ENCODE measurements at places on chromosomes 3 and 15.

DNA sequence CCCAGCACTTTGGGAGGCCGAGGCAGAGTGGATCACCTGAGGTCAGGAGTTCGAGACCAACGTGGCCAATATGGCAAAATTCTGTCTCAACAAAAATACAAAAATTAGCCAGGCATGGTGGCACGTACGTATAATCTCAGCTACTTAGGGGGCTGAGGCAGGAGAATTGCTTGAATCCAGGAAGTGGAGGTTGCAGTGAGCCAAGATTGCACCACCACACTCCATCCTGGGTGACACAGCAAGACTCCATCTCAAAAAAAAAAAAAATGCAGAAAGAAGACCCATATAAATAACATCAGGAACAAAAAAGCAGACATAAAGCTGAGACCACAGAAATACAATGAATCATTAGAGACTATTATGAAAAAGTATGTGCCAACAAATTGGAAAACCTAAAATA, 235.2 kb upstream of the VEPH1 start:
- DNase-seq, result no peak

GRCh38 chr3:10294030-10294586, 1.4 kb upstream of the GHRL start:
- DNase-seq, result no peak

DNA sequence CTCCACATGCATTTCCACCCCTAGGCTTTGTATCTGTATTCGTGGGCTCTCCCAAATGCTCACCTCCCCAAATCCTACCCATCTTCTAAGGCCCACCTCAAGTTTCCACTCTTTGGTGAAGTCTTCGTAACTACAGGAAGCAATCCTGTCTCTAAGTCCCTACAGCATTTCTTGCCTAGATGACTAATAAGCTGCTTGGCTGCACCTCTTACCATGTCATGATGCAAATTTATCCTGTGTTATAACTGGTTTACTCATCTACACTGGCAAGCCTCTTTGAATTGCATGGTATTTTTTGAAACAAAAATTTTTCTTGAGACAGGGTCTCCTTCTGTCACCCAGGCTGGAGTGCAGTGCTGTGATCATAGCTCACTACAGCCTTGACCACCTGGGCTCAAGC, 73.3 kb downstream of the SETMAR start:
- no peak for DNase-seq

DNA sequence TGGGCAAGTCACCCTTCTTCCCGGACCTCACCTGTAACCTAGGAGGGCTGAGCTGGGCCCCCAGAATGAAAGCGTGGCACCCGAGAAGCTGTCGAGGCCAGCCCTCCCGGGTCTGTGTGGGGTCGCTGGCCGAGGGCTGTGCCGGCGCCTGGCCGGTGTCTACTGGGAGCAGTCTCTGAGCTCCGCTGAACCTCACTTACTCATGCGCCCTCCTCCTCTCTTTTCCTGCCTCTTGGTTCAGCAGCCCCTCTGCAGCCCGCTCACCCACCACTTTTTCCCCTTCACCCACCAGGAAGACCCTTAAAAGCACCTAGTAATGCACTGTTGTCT, 419 bp downstream of the HYKK start:
- no peak for DNase-seq

DNA sequence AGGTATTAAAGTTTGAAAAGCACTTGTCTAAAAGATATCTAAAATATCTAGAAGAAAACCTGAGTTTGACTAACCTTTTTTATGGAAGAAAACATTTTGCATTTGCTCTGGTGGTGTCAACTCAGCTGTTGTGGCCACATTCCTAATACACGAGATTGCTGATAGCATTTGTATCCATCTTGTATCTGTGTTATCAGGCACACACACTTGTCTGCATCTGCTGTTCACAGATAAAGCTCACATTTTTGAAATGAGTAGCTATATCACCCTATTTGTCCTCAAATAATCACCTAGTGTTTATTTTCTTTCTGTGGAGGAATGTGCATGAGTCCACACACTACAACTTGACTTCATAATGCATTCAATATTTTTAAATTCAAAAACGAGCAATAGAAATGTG, 632.3 kb upstream of the NR2F2 start:
- no peak for DNase-seq

- DNase-seq, result no peak
Observed at GRCh38 chr3:108208831-108209230, 13.4 kb downstream of the IFT57 start.

DNA sequence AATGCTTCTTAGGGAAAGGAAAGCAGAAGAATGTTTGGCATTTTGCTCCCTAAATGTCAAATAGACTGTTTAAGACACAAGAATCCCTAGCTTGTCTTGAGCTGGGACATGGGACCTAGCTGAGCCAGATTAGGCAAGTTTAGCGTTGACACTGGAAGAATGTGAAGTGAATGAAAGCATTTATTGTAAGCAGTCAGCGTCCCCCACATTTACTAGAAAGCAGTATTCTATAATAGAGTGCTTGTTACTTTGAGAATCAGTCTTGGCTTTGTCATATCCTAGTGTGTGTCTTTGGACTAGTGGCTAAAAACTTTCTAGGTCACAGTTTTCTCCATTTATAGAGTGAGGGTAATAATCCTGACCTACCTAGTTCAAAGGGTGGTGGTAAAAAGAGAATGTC, 161.6 kb downstream of the ADAMTSL3 start:
- DNase-seq, result peak; percentile 25

DNA sequence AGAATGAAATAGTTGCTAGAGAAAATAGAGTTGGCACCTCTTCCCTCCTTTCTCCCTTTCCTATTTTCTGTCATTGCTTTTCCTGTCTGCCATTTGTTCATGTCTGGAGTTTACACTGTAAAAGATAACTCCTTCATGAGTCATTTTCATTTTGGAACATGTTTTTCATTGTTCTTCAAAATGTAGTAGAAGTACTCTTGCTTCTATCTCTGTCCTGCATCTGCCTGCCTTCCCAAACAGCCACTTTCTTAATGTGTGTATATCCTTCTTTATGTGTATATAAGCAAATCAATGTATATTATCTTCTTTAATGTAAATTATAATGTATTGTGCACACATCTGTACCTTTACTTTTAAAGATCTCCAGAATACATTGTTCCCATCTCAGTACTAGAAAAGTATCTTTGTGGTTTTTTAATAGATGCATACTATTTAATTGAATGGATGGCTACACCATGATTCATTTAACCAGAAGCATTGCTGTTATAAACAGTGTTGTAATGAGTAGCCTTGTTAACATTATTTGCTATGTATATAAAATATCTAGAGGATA, 41.1 kb downstream of the TSC22D2 start:
- peak; percentile 43 for DNase-seq

GRCh38 chr3:108951820-108952501, 1.7 kb downstream of the GUCA1C start:
- DNase-seq, result no peak

- DNase-seq, result peak; percentile 8
Observed at GRCh38 chr3:80999481-80999880, 762.0 kb downstream of the GBE1 start.

DNA sequence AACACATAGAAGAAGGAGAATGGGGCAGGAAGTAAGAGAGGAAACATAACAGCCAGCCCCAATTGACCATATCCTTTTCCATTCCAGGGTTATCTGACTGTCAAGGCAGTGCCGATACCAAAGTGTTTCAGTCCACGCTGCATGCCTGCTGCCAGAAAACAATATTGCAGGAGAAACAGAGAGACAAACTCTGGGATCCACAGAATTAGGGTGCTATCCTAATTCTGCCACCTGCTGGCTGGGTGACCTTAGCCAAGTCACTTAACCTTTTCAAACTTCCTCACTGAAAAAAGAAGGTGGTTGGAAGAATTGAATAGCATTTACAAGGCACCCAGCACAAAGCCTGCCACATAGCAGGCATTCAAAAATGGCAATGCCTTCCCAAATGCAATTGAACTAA, 32.0 kb downstream of the GLB1 start:
- no peak for DNase-seq

- DNase-seq, result no peak
Observed at GRCh38 chr15:47661661-47662180, 55.6 kb upstream of the SEMA6D start.

DNA sequence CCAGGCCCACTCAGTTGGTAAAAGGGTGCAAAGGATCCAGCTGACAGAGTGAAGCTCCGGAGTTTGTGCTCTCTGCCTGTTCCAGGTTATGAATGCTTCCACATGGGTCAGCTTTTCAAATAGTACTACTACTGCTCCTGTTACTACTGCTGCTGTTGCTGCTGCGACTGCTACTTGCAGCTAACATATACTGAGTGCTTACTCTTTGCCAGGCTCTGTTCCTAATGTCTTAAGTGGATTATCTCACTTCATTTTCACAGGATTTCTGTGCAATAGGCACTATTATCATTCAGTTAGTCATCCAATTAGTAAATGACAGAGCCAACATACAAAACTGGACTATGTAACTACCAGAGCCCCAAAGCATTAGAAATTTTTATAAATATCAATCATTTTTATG, 106.5 kb downstream of the IQCH start:
- no peak for DNase-seq

DNA sequence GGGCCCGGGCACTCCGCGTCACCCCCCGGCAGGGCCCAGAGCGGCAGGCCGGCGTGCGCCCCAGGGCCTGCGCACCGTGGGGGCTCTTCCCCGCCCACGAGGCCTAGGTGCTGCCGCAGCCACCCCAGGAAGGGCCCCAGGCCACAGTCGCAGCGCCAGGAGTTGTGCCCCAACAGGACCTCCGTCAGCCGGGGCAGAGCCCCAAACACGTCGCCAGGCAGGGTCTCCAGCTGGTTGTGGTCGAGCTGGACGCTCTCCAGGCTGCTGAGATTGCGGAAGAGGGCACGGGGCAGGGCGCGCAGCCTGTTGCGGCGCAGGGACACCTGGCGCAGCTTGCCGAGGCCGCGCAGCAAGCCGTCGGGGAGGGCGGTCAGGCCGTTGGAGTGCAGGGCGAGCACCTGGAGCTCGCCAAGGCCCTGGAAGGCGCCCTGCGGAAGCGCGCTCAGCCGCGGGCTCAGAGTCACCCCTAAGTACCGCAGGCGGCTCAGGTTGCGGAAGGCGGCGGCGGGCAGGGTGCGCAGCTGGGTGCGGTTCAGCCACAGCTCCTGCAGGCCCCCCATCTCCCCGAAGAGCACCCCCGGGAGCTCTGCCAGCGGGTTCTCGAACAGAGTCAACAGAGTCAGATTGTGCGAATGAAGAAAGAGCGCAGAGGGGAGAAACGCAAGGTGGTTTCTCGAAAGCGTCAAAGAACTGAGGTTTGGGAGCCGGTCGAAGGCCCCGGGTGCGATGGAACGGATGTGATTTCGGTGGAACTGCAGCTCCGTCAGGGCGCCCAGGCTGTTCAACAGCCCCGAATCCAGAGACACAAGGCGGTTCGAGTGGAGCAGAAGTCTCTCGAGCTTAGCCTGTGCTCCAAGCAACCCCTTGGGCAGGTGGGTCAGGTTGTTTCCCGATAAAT, 2.0 kb downstream of the GP5 start:
- DNase-seq, result no peak

DNA sequence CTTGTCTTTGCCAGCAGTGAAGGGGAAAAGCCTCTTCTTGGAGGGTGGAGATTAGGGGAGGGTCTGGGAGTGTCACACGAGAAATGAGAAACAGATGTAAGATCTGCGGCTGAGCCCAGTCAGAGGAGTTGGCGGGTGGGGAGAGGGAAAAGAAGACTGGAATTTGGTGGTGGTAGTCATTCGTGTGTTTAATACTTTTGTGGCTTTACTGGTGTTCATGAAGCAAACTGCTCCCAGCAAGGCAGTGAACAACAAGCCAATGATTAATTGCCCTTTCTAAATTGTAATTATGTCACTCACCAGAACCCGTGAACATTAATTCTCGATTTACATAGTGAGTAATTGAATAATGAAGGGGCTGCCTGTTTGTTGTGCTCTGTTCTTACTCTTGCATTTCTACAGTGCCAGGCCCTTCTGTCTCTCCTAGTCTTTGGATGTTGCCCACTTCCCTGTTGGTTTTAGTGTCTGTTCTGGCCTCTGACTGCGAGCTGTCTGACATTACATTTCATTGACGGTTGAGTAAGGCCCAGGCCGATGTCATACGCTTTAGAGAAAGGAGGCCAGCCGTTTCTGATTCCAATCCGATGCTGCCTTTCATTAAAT, 78.0 kb downstream of the CHCHD6 start:
- peak; percentile 93 for DNase-seq

GRCh38 chr15:94386351-94386750, 155.0 kb downstream of the MCTP2 start:
- no peak for DNase-seq

GRCh38 chr3:164748626-164749025, 329.7 kb downstream of the SI start:
- DNase-seq, result no peak

All from skin of body (tissue), 3 donors.